Mucosa of gallbladder (tissue), 1 donor: ENCODE measurements at places on chromosomes 16 and 17. TPM values are rescaled to one million over a fixed set of nuclear protein-coding genes. Genes with fewer than 3 reads are reported as not detected.

DNA sequence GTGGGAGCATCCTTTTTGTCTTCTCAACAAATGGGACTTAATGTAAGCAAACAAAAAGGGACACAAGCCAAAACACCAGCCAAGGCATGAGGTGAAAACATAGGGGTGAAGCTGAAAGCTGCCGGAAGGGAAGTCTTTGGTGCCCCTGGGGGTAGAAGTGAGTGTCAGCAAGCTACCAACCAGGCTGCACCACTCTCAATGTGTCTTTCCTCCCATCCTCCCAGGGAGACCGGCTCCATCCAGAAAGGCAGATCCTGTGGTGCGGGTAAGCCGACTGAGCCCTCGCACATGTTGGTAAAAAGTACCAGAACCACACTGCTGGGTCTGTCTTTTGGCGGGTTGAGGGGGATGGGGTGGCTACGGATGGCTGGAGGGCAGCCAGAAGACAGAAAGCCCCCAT, 52.0 kb upstream of the SREBF1 start:
- no peak for DNase-seq

- DNase-seq: peak; percentile 49
These were observed 4.6 kb downstream of the KIFC3 start for GRCh38 chr16:57797526-57798266.

The CD300H gene
- total RNA-seq: not detected

The RNF43 gene
- total RNA-seq: 19.0 TPM

The CACNG3 gene
- not detected for total RNA-seq

- DNase-seq: no peak
These were observed 40.6 kb downstream of the GOSR1 start for GRCh38 chr17:30517786-30518185.

DNA sequence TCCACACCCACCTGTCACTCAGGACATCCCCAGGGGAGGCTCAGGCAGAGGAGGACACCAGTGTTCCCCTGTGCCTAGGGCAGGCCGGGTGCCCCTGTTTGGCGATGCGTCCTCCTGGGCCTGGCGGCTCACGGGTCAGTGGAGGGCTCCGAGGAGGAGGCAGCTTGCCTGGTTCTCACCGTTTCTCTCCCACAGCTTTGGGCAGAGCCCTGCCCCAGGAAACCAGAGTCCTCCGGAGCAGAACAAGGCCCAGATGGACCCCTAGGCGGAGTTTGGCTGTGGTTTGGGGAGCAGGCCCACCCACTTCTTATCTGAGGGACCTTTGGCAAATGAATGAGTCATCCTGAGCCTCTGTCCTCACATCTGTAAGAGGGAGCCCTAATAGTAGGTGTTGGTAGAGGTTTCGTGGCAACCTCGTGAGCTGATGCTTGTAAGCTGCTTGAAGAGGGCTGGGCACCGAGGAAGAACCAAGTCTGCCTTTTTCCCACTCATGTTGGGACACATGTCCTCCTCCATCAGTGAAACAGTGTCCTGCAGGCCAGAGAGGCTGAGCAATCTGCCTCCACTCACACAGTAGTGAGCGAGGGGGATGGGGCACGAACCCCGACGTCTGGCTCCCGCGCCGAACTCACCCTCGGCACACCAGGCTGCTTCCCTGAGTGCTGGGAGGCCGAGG, 247.0 kb upstream of the CIBAR2 start:
- DNase-seq: no peak

The TP53TG3 gene
- total RNA-seq: not detected

DNA sequence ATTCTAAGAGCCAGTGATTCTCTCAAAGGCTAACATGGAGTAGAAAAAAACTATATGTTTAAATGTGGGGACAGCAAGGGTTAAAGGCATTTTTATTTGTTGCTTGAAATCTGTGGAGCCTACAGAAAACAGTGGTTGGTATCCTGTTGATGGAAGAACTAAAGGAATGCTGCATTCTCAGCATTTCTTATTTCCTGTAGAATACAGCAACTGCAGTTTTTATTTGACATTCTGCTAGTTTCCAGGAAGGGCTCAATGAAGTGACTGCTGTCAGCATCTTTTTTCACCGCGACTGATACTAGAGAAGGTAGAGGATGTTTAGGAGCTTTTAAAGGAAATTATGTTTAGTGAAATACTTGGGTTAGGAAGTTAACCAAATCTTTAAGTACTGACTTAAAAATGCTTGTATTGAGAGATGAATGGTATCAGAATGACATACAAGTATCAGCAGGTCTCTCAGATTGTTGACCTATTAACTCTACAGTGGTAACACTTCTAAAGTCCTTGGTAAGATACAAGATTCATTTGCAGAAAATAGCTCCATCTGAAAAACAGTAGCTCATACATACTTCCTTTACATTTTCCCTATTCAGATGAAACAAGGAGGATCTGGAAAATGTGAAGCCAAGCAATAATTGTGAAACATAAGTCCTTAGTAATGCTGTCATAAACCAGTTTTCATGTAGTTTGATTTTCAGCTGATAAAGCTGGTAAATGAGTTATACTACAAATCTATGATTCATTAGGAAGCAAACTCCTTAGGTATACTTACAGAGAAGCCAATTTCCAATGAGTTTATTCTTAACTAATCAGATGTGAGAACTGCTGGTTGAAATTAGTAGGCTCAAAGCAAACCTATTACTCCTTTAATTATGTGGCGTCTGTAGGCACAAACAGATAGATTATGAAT, 15.2 kb downstream of the CLTC start:
- DNase-seq: no peak

DNA sequence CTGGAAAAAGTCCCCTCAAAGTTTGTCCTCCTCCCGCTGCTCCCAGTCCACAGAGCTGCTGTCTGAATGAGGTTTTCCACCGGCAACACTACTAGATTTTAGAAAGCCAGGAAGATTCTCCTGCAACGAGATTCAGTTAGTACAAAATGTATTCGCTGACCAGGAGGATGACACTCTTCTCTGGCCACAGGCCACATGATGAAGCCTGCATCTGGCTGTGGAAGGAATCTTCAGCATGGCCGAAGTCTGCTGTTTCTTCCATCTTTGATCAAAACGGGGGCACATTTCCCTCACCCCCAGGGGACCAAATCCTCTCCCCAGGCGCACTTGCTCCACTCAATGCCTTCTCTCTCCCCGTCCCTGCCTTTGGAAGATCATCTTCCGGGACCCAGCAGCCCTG, 215.8 kb upstream of the NLRP1 start:
- DNase-seq: no peak

DNA sequence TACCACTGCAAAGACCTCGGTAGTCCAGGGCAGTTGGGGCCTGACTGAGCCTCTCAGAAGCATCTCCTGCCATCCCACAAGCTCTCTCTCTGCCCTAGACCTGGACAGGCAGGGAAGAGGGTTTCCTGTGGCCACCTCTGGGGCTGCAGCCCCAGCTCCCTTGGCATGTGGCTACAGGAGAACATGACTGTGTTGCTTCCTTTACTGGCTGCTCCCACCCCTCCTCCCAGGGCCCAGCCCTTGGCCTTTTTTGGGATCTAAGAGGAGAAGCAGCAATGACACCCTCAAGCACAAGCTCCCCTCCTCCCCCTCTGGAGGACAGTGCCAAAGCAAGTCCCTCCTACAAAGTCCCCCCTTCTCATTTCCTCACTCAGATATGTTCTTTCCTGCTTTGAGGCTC, 5.6 kb downstream of the MRPL27 start:
- no peak for DNase-seq

The AXIN2 gene
- 14.4 TPM for total RNA-seq

DNA sequence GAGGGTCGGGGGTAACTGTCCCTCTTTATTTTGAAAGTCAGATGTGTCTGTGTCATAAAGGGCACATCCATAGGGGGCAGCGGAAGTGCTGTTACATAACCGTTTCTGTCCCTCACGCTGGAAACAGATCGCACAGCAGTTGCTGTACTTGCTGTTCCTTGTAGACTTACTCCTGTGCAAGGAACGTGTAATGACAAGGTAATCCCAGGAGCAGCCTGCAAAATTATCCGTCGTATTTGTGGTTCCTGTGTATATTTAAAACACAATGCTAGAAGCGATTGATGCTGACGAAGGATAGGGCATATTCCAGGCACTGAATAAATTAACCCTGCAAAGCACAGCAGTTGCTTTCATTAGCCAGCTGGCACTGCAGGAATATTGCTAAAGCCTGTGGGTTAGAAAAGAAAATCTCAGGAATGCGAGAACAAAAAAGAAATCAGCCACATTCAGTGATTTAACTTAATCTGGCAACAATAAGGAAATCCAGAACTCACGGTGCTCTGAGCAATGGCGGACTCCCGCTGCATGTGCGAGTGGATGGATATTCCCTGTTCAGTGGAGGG, 76.2 kb downstream of the SPECC1 start:
- no peak for DNase-seq

The CSF3 gene
- not detected for total RNA-seq

- DNase-seq: no peak
These were observed 15.6 kb downstream of the CTRL start for GRCh38 chr16:67915831-67916723.

GRCh38 chr17:60766778-60767190, 89.1 kb downstream of the BCAS3 start:
- no peak for DNase-seq

DNA sequence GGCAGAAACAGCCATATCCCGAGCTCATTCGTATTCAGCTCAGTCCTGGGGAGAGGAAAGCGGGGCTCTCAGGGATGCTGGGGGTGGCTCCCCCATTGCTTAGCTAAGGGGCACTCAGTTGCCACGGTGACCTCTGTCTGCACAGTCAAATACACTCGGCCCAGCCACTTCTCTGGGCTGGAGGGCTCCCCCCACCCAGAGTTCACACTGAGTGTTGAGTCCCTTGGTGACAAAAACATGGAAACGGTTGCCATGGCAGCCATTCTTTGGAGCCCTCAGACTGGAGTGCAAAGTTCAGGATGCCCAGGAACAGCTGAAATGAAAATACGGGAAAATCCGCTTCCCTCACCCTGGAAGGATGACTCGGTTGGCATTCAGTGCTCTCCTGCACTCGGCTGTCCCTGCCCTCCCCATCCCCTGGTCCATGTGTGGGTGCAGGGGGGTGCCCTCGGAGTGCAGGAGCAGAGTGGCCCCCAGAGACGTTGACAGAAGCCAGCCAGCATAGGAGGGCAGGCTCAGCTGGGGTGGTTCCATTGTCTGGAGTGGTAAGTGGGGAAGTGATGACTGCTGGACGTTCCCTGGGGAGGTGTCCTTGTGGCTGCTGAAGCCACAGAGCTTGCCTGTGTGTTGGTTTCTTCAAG, 216.5 kb downstream of the NTN1 start:
- no peak for DNase-seq

The AIPL1 gene
- not detected for total RNA-seq

DNA sequence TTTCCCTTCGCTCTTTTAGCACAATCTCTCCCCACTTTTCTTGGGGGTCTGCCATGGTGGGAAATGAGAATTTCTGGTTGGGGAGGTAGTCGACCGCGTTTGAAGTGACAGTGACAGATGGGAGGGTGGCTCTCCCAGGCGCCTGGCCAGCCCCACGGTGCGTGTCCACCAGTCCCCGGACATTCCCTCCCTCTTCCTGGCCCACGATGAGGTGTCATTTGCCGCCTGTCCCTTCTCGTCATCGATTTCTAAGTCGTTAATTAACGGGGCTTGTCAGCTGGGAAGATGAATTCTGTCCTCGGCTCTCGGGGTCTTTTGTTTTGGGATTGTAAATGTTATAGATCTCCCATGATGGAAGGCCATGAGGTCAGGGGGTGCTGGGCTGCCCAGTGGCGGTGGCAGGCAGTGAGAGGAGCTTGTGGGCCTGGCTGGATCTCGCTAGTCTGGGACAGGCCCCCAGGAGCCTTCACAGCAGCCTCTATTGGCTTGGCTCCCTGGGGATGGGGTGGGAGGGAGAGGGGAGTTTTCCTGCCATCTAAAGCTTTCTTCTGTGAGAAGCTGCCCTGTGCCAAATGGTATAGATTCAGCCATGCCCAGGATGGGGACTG, 164.2 kb downstream of the MRM1 start:
- no peak for DNase-seq

The ASB16 gene
- total RNA-seq: 0.58 TPM

DNA sequence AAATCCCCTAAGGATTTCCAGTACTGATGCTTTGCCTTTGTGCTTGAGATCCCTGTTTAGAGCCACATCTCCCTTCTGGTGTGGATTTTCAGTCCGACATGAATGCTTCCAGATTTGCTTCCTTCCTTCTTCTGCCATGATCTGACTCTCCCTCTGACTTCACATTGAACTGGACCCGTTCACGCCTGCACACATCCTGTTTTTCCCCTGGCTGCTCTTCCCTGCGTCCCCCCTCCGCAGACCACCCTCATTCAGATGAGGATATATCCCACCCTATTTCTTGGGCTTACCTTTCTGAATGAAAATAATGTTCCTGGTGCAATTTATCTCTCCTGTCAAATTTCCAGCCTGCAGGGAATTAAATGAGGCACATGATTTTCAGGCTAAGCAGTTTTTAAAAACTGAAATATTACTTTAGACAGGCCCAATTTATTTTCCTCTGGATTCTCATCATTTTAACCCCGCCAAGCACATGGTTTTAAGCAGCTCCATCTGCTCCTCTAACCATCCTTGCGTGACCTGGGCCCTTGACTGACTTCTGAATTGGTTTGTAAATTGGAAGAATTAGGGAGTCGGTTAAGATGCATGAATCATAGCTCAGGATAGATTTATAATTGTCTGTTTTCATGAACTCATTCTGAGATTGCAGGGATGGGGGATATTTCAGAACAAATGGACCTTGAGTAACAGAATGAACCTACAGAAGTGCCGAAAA, 59.2 kb downstream of the BMERB1 start:
- no peak for DNase-seq

DNA sequence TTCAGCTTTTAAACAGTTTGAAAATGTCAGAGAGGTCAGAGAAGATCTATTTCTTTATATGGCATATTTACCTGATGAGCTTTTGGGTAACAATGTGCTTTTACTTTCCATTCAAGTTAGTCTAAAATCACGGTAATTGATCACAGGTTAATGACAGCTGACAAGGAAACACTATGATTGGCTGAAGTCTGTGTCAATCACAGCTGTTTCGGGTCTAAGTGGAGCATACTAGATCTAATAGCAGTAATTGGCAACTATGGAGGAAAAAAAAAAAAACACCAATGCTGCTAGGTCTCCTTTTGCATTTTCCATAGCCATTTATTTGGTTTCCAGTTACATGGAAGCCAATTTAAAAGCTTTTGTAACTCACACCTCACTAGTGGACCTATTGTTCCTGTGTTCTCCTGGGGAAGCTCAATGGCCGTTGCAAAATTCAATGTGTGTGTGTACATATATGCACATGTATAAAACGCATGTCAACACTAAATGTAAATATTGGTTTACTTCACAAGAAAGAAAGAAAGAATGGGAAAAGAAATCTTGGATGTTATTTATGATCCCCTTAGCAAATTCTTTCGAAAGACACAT, 568.3 kb upstream of the ZFHX3 start:
- DNase-seq: no peak

- DNase-seq: no peak
These were observed 279.0 kb downstream of the MRTFB start for GRCh38 chr16:14350081-14350480.

The ORC6 gene
- 2.2 TPM for total RNA-seq

- DNase-seq: peak; percentile 36
These were observed 28.4 kb downstream of the DNAH2 start for GRCh38 chr17:7745748-7746470.

- no peak for DNase-seq
These were observed 42.3 kb downstream of the ABCA5 start for GRCh38 chr17:69284646-69285045.
